Activated naive CD4-positive, alpha-beta T cell (primary cell): ENCODE measurements at places on chromosomes 3 and 15.

- DNase-seq, result no peak
These were observed 66.6 kb downstream of the DUT start for GRCh38 chr15:48397841-48398240.

DNA sequence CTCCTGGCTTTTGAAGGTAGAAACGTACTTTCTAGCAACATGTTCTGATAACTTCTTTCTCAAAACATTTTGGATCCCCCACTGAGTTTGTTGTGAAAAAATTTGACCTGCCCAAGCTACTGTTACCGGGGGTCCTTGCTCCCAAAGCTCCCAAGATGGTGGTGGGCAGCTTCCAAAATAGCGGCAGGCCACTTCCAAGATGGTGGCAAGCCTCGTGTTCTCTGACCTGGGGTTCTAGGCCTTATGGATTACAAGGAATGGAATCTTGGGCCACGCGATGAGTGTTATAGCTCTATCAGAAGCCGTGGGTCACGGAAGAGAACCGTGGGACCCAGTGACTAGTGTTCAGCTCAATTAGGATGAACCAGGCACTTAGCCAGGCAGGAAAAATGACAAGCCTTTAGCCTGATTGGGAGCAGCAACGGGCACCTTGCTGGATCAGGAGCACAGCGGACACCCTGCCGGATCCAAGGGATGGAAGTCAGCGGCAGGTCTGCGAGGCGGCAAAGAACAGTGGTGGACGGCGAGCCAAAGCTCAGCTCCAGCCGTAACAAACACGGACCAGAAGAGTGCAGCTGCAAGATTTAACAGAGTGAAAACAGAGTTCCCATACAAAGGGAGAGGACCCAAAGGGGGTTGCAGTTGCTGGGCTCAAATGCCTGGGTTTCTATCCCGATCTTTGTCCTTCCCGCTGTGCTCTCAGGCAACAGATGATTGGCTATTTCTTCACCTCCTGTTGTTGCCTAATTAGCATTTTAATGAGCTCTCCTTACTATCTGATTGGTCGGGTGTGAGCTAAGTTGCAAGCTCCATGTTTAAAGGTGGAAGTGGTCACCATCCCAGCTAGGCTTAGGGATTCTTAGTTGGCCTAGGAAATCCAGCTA lies 133.3 kb downstream of the WDR72 start:
- no peak for DNase-seq

DNA sequence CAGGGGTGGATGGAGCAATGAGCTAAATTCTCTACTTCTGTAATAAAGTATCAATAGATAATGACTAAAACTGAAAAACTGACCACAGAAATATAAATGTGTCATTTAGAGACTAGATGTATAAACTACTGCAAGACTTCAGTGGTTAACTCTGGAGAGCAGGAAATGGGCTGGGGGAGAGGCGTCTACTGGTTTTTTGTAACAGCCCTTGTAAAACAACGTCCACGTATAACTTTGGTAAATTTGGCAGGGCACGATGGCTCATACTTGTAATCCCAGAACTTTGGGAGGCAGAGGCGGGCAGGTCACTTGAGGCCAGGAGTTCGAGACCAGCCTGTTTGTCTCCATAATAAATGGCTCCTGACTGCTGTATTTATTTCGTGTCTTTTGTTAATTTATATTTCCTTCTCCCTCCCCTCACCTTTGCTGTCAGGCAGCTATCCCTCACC lies 12.5 kb downstream of the RAB27A start:
- no peak for DNase-seq

DNA sequence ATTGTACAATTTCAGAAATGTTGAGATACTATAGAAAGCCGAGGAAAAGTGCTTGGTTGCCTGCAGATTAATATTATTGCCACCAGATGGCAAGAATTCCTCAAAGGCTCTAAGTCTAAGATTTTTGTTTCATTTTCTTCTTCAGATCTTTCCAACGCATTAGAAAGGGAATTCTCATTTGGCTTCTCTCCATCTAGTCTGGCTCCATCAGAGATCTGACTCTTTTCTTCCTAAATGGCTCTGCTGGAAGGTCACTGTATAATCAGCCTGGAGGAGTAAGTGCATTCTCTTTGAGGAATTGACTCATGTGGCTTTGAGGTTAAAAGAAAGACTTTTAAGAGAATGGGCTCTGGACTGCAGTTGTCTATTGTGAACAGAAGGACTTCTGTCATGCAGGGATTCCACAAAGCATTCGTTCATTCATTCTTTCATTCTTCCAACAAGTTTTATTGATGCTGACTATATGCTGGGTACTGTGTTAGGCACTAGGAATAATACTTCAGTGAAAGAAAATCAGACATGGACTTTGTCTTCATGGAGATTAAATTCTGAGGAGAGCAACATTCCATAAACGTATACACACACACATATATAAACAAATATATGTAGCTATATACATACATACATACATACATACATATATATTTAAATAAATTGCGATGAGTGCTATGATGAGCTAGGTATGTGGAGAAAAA lies 55.3 kb downstream of the SLC28A2 start:
- no peak for DNase-seq

- no peak for DNase-seq
These were observed at the start of gene CACNA1D for GRCh38 chr3:53493963-53494791. CACNA1D (plus strand) TSS chr3:53494611; CDS start chr3:53495167, 556 bp downstream.

GRCh38 chr3:14289590-14290461 lies 111.2 kb downstream of the LSM3 start:
- DNase-seq, result no peak

DNA sequence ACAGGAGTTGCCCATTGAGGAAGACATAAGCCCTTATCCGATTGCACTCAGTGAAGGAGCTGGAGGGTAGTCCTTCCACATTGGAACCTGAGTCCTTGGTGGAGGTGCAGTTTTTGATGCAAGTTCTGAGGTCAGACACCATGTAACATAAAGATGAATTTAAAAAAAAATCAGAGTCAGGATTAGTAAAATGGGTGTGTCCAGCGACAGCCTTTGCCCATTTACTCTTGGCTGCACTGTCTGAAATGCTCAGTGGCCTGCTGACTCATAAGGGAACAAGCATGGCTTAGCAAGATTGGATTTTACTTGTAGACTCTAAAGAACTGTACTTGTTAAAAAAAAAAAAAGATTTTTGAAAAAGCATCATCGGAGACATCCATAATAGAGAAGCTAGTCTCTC lies 241.1 kb upstream of the TOPAZ1 start:
- no peak for DNase-seq

GRCh38 chr3:40939741-40940130 lies 259.6 kb upstream of the CTNNB1 start:
- no peak for DNase-seq

DNA sequence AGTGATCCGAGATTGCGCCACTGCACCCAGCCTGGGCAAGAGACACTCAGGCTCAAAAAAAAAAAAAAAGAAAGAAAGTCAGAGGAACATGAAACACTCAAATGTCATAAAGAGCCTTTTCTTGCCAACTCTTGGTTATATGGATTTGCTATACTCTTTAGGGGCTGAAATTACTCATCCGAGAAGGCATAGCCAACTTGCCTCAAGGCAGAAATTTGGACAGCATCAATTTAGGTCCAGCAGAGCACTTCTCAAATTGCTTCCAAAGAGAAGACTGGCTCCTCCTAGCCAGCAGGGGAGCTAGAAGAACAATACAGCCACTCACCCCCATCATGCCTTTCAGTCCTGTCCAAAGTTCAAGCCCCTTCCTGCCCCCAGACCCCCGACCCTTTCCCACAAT lies 43.8 kb downstream of the OSBPL10 start:
- DNase-seq, result no peak

- DNase-seq, result no peak
These were observed 227.4 kb upstream of the STT3B start for GRCh38 chr3:31305340-31305739.

DNA sequence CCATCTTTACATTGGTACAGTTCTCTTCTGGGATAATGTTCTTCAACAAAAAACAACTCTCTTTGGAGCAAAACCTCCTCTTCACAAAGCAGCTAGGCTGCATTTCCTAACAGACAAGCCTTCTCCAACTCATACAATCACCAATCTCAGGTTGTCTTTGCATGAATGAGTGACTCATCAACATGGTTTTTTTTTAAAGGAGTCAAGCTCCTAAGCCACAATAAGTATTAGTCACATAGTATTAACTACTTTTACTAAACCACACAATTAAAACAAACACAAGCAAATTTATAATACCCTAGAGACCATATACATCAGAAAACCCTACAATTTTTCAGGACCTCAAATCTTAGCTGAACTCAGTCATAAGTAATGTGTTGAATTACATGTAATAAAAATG lies 137.4 kb downstream of the TBC1D5 start:
- no peak for DNase-seq

- no peak for DNase-seq
These were observed 57.0 kb downstream of the ISL2 start for GRCh38 chr15:76393614-76394013.

GRCh38 chr3:132626955-132627354 lies 29.9 kb downstream of the ACKR4 start:
- DNase-seq, result no peak

GRCh38 chr3:176075046-176075445 lies 1122.2 kb downstream of the TBL1XR1 start:
- no peak for DNase-seq

GRCh38 chr3:111721747-111722146 lies 126.6 kb upstream of the ZBED2 start:
- no peak for DNase-seq

DNA sequence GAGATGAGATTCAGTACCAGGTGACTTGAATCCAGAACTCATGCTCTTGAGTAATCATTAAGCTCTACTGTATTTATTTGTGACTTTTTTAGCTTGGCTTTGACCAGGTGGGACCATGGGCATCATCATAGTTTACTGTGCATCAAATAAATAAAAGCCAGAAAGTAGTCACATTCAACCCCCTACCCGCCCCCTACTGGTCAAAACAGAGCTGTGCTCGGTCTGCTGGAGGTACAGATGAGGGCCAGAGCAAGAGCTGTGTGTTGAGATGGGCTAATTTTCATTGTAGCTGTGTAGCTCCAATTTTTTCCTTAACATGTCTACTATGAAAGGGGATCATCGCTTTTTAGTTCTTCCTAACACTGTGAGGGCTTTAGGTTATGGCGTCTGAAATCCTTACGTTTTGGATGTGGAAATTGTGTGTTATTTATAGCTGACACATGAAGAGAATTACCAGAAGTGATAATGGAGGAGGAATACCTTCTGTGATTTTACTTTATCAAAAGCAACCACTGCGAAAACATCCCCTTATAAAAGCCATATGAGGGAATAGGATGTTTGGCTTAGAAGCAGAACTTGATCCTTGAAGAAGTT lies 375.1 kb downstream of the PTPRG start:
- no peak for DNase-seq

GRCh38 chr3:14494279-14494972 lies 45.7 kb downstream of the GRIP2 start:
- DNase-seq, result no peak

GRCh38 chr3:21722301-21722700 lies 28.7 kb downstream of the ZNF385D start:
- DNase-seq, result no peak

- DNase-seq, result no peak
These were observed 353.0 kb upstream of the RORA start for GRCh38 chr15:61582092-61582491.

DNA sequence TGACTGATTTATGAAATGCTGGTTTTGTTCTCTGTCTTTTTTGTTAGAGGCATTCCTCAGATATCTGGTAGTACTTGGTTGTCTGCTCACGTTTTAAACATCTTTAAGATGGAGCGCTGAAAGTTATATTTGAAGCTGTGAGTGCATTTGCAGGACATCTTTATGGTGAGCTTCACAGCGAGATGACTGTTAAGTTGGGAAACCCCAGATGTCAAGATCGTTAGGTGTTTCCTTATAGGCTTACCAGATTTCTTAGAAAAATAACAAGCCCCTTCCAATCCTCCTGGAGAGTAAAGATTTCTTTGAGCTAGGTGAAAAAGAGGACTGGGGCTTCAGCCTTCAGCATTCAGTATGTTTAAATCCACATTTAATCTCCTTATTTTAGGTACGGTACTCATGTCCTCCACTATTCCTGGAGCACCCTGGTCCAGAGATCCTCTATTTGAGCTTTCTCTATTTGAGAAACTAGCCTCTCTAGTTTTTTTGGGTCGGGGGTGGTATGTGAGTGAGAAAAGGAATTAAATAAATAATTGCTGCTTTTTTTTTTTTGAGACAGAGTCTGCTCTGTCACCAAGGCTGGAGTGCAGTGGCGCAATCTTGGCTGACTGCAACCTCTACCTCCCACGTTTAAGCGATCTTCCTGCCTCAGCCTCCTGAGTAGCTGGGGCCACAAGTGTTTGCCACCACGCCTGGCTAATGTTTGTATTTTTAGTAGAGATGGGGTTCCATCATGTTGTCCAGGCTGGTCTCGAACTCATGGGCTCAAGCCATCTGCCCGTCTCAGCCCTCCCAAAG lies 72.3 kb downstream of the ZNF609 start:
- no peak for DNase-seq

- DNase-seq, result no peak
These were observed 706.6 kb downstream of the SI start for GRCh38 chr3:164371681-164372080.

- no peak for DNase-seq
These were observed 127.3 kb upstream of the PRICKLE2 start for GRCh38 chr3:64352639-64352992.

- no peak for DNase-seq
These were observed 152.7 kb downstream of the SUCNR1 start for GRCh38 chr3:152026033-152026556.

- no peak for DNase-seq
These were observed 147.2 kb downstream of the ALCAM start for GRCh38 chr3:105513886-105514285.

- no peak for DNase-seq
These were observed 234.5 kb downstream of the SATB1 start for GRCh38 chr3:18190646-18191045.

- DNase-seq, result no peak
These were observed 33.4 kb downstream of the OSBPL10 start for GRCh38 chr3:31947671-31948091.

GRCh38 chr3:193905541-193906396 lies 230.2 kb upstream of the HES1 start:
- no peak for DNase-seq

- DNase-seq, result no peak
These were observed 192.1 kb downstream of the CBLB start for GRCh38 chr3:105676621-105677300.
